ENCODE measurements at places on chromosomes 6 and 20. TPM values are rescaled to one million over a fixed set of nuclear protein-coding genes. Genes with fewer than 3 reads are reported as not detected.

The POPDC3 gene
- total RNA-seq, result 24.1 TPM

The CTCFL gene
- total RNA-seq, result not detected

The SNRNP48 gene
- total RNA-seq, result 5.4 TPM

The SAMD3 gene
- not detected for total RNA-seq

The TRIM10 gene
- total RNA-seq, result not detected

The ZNF217 gene
- 24.1 TPM for total RNA-seq

The C6orf15 gene
- not detected for total RNA-seq

The JPH2 gene
- 3.1 TPM for total RNA-seq

The SSTR4 gene
- total RNA-seq, result 0.17 TPM

The POU5F1 gene
- 11.6 TPM for total RNA-seq

The SEMG1 gene
- not detected for total RNA-seq

The HCRTR2 gene
- not detected for total RNA-seq

The SGK1 gene
- 45.1 TPM for total RNA-seq

The TTI1 gene
- 21.6 TPM for total RNA-seq

The FOXA2 gene
- total RNA-seq, result 13.0 TPM

The MMUT gene
- 6.5 TPM for total RNA-seq

The LINC00237 gene
- total RNA-seq, result not detected

The LY6G6D gene
- not detected for total RNA-seq

The TCF15 gene
- not detected for total RNA-seq

The MUCL3 gene
- 0.08 TPM for total RNA-seq

The SLC13A3 gene
- total RNA-seq, result not detected

The UBE2C gene
- 281 TPM for total RNA-seq

The PLCB4 gene
- 20.7 TPM for total RNA-seq

The GRM1 gene
- total RNA-seq, result not detected

The TBC1D32 gene
- total RNA-seq, result 0.94 TPM

The RAD21L1 gene
- not detected for total RNA-seq

The GPR6 gene
- total RNA-seq, result not detected

The PTCHD4 gene
- total RNA-seq, result not detected

The PSORS1C2 gene
- total RNA-seq, result not detected

The KAT14 gene
- total RNA-seq, result 9.3 TPM

The RAET1G gene
- 7.7 TPM for total RNA-seq

The NHLRC1 gene
- total RNA-seq, result 1.3 TPM

The STX11 gene
- total RNA-seq, result 2.6 TPM

The IL17A gene
- total RNA-seq, result not detected

The ARMH2 gene
- total RNA-seq, result not detected

The SDCBP2 gene
- total RNA-seq, result 1.6 TPM

The FRK gene
- total RNA-seq, result 1.3 TPM

The MAP3K4 gene
- 15.5 TPM for total RNA-seq

The SPEF1 gene
- 1.9 TPM for total RNA-seq

The BIRC7 gene
- 0.99 TPM for total RNA-seq

The ABHD16B gene
- total RNA-seq, result not detected

The FAM83D gene
- 75.0 TPM for total RNA-seq

The COL10A1 gene
- total RNA-seq, result not detected

Measured in A549 treated with ZK216348 at 1 μM for 4 hours (cell line).